RCC 7860 (cell line): ENCODE measurements at places on chromosomes 4 and X.

DNA sequence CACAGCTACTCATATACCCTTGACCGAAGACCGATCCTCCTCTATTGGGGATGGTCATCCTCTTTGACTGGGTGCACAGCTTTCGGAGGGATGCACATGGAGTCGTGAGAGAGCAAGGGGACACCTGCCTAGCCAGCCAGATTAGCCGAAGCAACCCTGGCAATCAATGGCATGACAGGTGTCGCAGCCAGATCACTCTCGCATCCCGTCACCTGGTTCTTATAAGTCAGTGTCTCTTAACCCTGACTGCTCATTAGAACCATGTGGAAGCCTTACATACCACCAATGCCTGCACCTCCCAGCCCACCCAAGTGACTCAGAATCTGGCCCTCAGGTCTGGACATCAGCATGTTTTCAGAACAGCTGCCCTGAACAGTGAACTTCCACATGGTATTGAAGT lies 249.7 kb downstream of the EVC2 start:
- DNase-seq = no peak

DNA sequence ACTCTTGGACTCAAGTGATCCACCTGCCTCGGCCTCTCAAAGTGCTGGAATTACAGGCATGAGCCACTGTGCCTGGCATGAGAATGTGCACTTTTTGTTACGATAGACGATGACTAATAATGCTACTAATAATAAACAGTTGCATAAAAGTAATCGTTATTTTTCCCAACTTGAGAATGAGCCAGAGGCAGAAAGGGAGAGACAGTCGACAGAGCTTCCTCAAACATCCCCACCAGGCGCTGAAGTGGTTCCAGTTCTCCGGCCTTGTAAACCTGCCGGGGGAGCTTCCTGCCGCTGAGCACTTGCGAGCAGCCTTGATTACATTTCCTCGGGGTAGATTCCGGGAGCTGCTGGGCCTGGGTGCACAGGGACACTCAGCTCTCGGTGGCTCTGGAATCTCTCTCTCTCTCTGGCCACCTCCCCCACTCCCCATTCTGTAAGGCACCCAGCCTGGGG lies 8.9 kb upstream of the HTRA3 start:
- no peak for DNase-seq

DNA sequence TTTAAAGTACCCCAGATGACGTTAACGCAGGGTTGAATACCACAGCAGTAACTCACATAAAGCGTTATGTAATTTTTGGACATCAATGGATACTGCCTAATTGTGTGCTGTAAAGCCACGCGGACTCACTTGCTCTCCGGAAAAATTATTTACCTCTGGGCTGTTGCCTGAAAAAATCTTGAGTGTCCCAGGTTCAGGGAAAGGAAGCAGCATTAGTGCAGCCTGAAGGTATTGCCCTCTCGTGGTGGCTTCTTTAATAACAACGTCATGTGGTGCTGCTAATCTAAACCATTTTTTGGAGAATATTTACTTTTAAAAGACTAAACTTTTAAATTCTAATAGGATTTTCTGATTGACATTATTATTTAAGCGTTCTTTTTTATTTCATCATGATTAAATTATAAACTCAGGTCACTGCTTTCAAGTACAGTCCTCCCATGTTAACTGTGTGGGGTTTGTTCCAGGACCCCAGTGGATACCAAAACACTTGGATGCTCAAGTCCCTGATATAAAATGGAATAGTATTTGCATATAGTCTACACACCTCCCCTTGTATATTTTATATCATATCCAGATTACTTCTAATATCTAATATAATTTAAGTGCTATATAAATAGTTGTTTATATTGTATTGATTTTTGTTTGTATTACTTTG lies 384.8 kb downstream of the FAM133A start:
- no peak for DNase-seq

DNA sequence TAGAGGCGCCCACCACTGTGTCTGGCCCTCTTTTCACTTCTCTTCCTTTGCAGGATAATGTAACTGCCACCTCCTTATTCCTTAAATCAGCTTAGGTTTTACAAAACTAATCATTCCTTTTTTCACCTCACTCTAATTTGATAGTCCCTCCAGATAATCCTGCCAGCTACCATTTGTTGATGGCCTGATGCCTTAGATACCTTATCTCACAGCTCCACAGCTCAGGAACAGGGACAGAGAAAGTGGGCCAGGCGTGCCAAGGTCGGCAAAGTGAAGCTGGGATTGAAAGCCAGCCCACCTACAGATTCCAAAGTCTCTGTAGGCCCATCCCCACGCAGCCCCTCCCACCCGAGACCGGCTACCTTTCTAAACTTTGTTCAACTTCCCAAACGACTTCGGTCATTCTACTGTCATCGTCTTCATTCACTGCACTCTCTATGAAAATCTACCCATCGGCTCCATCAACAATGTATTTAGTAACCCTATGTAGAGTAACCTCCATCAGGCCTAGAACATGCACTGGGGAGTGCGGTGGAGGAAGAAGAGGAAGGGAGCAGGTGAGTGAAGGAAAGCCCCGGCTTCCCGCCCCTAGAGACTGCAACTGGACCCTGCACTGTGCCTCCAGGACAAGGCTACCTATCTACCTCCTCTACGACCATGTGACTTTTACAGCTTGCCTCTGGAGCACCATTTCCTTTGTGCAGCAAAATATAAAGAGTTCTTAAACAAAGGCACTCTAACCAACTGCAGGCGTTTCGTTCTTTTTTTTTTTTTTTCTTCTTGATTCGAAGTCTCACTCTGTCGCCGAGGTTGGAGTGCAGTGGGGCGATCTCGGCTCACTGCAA lies 1.5 kb downstream of the CASP6 start:
- DNase-seq = peak; percentile 7

GRCh38 chr4:11074581-11075241 lies 354.0 kb downstream of the HS3ST1 start:
- DNase-seq = no peak

DNA sequence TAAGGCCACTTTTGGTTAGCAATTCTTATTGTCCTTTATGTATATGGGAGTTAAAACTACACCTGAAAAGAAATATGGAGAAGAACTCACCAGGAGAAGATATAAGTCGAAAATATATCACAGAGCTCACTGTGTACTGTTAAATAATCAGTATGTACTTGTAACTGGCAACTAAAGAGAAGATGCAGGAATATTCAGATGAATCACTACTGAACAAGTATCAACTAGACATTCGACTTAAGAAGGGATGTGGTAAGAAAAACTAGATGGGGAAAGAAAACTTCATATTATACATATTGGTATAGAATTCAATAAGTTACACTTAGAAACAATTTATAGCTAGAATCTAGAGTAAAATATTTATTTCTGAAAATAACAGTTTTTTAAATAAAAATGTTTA lies 230.0 kb downstream of the CAMK2D start:
- DNase-seq = no peak

DNA sequence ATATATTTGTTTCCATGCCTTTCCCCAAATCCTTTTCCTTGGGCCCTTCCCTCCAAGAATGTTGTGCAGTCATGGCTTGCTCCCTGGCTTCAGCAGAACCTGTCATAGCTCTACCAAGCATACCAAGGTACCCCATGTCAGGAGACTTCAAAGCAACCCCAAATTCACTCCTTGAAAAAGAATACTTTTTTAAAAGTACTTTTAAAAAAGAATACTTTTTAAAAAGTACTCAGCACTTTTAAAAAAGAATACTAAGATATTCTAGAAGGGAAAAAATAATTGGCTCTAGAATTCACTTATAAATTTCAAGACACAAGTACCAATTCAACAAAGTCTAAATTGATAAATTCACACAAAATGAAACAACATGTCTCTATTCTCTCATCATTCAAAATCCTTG lies 76.0 kb downstream of the NR3C2 start:
- DNase-seq = no peak

- DNase-seq = no peak
These were observed 29.6 kb downstream of the NOP14 start for GRCh38 chr4:2933566-2934076.

DNA sequence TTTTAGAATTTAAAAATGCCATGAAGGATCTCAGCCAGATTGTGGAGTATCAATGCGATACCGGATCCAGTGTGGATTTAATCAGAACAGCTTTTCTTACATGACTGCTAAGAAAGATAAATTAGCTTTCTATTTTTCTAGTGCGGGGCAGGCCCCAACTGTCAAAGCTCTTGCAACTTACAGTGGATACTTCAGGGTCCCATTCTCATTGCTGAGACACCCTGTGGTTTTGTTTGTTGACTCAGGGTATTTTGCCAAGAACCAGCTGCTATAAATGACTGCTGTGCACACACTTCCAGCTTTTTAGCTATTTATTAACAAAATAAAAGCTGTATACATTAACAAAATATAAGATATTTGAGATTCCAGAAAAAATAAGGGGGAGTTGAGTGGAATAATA lies 166.4 kb downstream of the DCLK2 start:
- DNase-seq = peak; percentile 55

GRCh38 chr4:128940971-128941370 lies 131.5 kb downstream of the JADE1 start:
- no peak for DNase-seq

DNA sequence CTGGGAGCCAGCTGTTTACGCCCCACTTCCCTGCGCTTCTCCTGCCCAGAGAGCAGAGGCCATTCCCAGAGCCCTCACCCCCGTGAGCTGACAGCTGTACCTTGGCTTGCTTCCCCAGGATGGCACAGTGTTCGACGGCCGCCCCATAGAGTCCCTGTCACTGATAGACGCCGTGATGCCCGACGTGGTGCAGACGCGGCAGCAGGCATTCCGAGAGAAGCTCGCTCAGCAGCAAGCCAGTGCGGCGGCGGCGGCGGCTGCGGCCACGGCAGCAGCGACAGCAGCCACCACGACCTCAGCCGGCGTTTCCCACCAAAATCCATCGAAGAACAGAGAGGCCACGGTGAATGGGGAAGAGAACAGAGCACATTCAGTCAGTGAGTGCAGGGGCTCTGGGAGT lies 77.7 kb downstream of the GPR143 start:
- no peak for DNase-seq

- DNase-seq = no peak
These were observed 252.5 kb upstream of the PGRMC2 start for GRCh38 chr4:128540122-128540521.
